ENCODE measurements at places on chromosomes 3 and 15.

- DNase-seq, result no peak
These were observed 317.5 kb upstream of the CNTN6 start for GRCh38 chr3:775178-775880.

DNA sequence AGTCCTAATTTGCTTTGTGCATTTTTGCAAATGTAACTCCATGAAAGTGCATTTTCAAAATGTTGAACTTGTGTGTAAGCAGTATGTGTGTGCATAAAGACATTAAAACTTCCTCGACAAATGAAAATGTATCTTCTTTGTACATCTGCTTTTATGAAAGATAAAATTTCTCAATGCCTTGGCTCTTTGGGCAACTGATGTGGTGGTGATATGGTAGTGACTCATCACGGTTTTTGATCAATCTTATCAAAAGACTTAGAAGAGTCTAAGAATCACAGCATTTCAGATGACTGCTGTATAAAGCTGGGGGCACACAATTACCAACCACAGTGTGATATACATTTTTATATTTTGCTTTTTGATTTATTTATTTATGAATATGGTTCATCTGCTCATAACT is 5.4 kb upstream of the MASP1 start:
- no peak for DNase-seq

GRCh38 chr3:13294442-13295351 is 125.4 kb downstream of the NUP210 start:
- no peak for DNase-seq

DNA sequence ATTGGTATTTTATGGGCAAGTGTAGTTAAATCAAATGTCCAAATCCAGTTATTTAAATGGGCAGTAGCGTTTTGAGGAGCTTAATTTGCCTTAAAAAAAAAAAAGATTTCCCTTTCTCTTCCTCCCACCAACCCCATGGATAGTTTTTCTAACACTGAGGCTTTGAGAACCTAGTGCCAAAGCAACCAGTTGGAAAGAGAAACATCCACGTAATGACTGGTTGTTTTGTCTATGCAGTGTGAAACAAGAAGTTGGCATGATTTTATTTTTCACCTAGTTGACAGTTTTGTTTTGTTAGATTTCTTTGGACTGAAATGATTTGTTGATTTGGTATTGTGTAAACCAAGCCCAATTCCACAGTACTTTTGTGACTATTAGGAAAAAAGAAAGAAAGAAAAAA is 170.0 kb downstream of the SOX2 start:
- DNase-seq, result no peak

DNA sequence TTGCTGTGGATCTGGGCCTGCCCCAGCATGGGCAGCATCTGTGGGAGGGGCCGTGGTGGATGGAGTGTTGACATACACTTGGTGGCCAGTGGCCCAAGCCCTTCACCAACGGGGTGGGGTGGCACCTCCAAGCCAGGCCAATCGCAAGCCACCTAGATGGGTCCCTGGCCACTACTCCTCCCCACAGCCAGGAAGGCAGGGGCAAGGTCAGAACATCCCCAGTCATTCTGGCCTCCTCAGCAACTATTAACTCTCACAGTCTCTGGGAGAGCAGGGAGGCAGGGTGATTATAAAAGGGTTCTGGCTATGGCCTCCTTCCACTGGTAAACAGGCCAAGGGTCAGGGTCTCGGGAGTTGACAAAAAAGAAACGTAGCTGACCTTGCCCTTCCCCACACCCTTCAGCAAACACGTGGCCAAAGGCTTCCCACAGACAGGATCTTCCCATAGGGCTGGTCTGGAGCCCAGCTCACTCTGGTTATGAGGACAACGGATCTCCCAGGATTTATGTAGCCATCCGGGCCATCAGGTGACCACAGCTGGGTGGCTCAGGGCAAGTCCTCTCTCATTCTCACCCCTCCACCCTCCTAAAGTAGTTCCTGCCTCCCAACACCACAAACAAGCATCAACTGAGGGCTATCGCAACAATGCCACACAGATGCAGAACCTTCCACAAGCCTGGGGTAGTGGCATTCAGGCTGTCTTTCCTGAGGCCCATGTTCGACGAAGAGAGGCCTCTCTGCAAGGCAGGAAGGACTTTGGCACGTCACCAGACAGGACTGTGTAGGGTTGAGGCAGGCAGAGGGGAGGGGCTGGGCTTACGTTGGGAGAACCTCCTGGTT is 18.9 kb downstream of the TLE3 start:
- DNase-seq, result no peak

DNA sequence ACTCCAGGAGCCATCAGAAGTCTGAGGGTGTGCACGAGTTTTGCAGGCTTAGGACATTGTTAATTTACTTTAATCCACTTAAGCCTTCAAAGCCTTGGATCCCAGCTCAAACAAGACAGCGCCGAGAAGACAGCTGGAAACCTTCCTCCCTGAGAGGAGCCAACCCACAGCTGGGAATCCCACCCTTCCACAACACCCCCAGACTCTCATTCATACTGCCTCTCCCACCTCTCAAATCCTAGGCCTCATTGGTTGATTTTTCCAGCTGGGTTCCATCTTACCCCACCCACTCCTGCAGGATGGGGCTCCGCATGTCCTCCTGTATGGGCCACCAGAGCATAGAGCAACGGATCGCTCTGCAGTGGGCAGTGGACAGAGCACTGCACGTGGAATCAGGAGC is 80.4 kb downstream of the SEMA5B start:
- no peak for DNase-seq

- no peak for DNase-seq
These were observed 72.1 kb upstream of the TNIK start for GRCh38 chr3:171532294-171532693.

DNA sequence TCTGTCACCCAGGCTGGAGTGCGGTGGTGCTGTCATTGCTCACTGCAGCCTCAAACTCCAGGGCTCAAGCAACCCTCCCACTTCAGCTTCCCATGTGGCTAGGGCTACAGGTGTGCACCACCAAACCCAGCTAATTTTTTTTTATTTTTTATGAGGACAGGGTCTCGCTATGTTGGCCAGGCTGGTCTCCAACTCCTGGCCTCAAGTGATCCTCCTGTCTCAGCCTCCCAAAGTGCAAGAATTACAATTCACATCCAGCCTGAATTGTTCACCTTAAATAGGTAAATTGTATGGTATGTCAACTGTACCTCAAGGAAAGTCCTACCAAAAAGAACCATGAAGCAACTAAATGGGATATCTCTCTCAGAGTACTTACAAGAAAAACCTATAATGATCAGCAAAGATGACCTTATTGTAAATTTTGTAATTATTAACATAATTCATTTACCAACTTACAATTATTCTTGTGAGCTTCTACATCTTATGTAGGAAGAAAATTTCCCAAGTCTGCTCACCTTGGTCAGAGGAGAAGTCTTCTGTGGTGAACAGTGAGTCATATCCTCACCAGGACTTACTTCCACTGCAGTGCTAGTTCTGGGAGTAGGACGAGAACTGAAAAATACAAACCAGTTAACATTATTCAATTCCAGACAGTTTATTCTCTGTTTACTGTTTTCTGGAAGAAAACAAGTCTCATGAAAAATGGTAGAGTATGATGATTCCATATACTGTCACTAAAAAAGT is 54.4 kb downstream of the ULK4 start:
- DNase-seq, result no peak

GRCh38 chr15:29938361-29939335 is 116.4 kb upstream of the TJP1 start:
- no peak for DNase-seq

DNA sequence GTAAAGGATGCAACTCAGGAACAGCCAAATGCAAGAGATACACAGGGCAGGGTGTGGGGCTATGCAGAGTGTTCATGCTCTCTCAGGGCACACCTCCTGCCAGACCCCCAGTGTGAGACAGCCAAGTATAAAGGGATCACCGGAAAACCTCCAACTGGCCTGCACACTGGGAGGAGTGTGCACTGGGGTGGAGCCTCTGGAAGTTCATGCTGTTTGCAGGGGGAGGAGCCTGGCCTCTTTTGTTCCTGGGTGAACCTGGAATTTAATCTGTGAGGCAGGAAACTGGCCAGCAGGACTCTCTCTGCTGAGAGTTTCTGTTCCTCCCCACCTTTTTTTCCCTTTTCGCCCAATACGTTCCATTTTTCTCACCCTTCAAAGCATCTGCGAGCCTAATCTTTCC is 204.1 kb downstream of the WNT5A start:
- DNase-seq, result no peak

- no peak for DNase-seq
These were observed 27.7 kb downstream of the ITGA11 start for GRCh38 chr15:68404056-68404798.

DNA sequence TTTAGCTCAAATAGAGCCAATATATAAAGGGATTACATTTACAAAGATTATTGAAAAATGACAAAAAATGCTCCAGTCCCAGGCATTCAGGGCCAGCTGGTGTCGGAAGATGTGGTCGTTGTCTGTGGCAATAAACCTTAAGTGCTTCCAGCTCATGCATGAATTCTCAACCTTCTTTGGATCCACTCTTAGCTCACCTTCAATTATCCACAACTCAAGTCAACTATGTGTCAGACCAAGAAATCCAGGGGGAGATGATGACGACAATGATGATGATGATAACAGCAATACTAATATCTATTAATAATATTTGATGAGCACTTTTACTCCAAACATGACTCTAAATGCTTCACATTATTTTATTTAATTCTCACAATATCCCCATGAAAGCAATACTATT is 53.6 kb upstream of the PXYLP1 start:
- DNase-seq, result no peak

GRCh38 chr15:92840149-92840548 is 60.0 kb upstream of the CHD2 start:
- no peak for DNase-seq

DNA sequence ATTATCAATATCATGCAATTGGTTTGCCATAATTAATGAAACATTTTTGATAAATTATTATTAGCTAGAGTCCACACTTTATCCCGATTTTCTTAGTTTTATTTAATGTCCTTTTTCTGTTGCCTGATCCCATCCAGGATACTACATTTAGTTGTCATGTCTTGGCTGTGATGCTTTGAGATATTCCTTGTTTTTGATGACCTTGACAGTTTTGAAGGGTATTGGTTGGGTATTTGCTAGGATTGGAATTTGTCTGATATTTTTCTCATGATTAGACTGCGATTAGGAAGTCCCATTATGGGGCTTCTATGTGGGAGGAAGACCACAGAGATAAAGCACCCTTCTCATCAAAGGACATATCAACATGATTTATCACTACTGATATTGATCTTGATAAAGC is 43.0 kb downstream of the CGNL1 start:
- DNase-seq, result no peak

DNA sequence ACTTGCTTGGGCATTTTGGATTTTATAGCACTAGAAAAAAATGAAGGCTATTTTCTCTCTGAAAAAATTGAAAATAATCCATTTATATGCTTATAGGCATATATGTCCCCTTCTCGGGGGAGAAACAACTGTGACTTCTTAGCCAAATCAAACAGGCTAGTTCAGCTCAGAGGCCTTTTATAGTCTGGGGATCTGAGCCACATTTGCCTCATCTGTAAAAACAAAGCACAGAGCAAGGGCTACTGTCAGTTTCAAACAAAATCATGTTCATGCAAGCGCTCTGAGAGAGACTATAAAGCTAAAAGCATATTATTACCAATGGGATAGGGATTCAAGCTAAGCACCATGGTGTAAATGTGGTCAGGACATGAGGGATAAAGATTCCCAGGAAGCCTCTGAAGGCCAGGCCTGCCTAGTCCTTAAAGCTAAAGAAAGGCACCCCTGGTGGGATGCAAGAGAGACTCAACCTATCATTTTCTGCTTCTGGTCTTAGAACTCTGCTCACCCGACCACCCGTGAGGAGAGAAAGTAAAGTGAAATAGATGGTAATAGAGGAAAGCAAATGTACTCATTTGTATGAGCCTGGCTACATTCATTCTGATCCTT is 51.0 kb upstream of the IL12A start:
- DNase-seq, result no peak

DNA sequence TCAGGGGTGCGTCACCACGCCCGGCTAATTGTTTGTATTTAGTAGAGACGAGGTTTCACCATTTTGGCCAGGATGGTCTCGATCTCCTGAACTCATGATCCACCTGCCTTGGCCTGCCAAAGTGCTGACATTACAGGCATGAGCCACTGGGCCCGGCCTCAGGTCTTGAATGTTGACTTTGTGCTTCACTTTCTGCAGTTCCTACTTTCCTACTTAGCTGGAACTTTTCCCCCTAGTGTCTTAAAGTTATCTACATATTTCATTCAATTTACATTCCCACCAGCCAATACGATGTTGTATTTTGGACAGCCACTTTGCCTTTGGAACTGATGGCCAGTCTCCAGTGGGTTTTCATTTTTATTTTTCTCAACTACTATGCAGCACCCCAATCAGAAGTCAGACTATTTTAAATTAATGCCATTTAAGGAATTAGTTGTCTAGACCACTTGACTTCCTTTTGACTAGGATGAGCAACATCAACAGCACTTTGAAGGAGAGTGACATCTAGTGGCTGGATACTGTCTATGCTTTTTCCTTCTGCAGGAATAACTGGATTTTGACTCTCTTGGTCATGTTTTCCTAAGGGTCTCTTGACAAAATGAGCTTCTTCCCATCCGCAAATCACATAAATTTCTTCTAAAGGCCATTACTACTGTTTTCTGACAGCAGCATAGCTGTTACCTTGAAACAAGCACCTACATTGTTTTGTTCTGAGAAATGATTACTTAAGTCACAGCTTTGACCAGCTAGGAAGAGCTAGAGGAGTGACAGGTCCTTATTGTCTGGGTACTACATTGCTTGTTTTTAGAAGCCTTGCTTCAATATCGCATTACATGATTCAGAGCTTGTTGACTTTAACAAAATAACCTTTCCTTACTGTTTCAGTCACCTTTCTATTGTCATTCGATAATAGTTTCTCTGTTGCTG is 140.2 kb downstream of the ITPR1 start:
- DNase-seq, result peak; percentile 37

GRCh38 chr3:45123030-45123429 is 23.1 kb downstream of the CDCP1 start:
- peak; percentile 91 for DNase-seq

GRCh38 chr3:87710511-87710910 is 348.3 kb downstream of the CGGBP1 start:
- DNase-seq, result no peak

DNA sequence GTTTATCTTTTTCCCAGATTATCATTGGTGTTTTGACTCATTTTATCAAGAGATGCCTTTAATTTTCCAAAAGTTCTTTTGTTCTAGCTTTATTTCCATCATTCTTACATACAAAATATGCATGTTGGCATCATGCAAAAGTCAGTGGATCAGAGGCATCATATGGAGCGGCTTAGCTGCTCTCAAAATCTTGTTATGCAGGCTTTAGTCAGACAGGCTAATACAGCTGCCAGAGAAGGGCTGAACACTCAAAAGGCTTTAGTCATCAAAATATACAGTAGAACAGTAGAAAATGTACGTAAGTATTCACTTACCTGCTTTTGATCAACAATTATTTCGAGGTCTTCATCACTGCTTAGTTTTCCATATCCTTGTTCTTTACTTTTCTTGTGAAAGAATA is 65.5 kb downstream of the PEX5L start:
- DNase-seq, result no peak

All from AG09309 (cell line).